ENCODE measurements at places on chromosomes 13 and 19.

DNA sequence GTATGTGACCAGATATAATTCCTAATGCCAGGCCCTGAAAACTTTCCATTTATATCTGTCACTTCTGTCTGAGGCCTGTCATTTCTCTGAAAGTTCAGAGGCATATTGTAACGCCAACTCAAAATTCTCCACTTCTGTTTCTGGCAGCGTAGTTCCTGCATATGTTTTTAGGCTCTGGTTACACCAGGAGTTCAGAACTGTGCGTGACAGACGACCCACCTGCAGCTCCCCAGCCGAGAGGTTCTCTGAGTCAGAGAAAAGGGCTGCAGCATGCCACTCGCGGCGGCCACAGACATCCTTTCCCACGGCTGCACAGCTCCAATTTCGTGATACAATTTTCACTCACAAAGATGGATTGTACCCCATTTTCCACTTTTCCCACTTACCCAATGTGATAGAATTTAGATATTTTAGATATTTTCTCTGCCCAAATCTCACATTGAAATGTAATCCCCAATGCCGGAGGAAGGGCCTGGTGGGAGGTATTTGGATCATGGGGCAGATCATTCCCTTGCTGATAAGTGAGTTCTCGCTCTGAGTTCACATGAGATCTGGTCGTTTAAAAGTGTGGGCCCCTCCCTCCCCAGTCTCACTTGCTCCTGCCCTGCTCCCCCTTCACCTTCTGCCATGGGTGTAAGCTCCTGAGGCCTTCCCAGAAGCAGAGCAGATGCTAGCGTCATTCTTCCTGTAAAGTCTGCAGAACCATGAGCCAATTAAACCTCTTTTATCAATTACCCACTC lies 308.1 kb downstream of the LIG4 start:
- DNase-seq: no peak

DNA sequence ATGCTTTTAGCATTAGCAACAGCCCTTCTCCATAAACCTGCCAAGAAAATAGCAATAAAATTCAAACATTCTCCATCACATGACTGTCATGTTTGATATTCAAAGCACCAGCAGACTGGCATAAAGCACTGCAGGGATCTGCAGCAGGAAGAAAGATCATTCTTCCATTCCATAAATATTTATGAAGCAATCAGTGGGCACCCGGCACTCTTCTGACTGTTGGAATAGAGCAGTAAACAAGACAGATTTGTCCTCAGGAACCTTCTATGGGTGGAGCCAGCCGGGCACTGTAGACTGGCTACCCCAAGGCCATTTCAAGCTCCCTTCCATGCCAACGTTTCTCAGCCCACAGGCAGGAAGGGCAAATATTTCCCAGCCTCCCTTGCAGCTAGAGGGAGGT lies 25.5 kb downstream of the PLA2G4C start:
- no peak for DNase-seq

- DNase-seq: no peak
Observed at GRCh38 chr19:18060472-18060871, 26.3 kb downstream of the IL12RB1 start.

DNA sequence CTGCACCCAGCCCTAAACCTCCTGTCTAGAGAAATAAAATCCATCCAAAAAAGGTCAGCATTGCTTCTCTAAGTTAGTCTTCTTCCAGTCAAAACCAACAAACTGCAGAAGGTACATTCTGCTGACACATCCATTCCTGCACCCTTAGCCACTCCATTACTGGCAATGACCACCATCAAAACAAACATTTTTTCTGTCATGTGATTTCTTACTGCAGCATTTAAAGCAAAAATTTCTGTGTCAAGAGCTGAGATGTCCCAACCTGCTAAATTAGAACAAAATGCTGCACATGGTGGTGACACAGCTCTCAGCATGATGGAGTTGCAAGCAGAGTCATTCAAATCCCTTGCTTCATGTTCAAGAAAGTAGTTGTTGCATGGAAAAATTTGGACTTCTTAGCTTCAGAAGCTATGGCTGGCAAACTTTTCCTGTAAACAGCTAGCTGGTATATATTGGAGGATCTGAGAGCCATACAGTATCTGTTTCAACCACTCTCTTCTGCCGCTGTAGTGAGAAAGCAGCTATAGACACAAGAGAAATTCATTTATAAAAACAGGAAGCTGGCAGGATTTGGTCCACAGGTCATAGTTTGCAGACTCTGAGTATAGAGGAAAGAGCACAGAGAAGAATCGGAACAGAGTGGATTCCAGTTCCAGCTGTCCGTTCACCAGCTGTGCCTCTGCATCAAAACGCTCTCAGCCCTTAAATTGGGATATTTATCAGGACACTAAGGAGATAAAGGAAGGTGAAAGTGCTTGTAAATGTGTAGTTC lies 17.4 kb downstream of the RUBCNL start:
- DNase-seq: no peak

DNA sequence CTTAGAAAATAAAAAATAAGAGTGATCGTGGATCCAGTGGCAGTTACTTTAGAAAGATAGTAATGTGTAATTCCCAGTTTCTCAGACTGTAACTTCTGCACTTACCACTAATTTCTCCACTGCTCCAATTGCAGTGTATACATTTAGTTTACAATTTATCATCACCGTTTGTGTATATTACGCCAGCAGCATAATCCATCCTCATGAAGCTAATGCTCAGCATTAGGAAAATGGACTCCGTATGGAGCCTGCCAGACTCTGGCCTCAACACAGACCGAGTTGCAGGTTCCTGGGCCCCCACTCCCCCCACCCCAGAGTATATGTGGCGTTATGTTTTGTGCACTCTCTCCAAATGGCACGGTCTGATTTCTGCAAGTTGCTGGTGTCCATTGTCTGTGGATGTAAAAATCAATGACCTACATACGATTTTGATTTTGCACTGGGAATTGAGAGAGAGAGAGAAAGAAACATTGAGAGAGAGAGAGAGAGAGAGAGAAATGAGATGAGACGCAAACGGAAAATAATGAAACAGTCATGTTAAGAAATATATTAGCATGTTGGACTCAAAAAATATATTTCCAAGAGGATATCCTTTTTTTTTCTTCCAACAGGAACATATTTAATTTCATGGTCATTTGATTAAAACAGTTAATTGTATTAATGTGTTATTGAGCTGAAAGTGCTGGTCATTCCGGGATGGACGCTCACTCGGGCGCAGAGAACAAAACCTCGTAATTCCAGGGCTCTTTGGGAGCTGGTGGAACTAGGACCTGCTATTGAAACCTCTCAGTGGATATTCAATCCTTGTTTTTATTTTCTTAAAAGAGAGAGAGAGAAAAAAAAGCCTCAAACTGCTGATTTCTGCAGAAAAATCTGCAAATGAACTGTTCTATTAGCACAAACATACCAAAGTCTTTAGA lies 278.8 kb downstream of the TSHZ3 start:
- DNase-seq: no peak
